Liver (tissue), 10 donors: ENCODE measurements at places on chromosomes 16 and 17.

DNA sequence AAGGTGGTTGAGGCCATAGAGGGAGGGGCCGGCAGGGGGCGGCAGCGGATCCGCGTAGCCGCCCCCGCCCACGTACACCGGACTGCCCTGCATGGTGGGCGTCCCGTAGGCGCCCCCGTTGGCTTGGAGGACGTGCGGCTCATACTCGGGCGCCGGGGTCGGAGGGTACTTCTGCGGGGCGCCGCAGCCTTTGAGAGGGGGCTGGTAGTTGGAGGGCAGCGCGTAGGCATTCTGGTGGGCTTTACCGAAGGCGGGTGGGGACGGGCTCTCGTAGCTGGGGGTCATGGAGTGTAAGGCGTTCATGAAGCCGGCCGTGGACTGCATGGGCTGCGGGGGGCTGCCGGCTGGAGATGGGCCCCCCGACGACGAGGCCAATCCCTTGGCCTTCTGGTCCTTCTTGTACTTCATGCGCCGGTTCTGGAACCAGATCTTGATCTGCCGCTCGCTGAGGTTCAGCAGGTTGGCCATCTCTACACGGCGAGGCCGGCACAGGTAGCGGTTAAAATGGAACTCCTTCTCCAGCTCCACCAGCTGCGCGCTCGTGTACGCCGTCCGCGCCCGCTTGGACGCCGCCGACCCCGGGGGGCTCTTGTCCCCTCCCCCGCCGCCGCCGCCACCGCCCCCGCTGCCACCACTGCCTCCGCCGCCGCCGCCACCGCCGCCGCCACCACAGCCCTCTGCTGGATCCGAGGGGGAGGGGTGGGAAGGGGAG is 5.7 kb upstream of the HOXB2 start:
- DNase-seq, result no peak

- DNase-seq, result no peak
These were observed 455.9 kb upstream of the PSMD7 start for GRCh38 chr16:73840728-73841127.

GRCh38 chr16:84673203-84673535 is 24.9 kb downstream of the KLHL36 start:
- DNase-seq, result no peak

GRCh38 chr17:74603746-74604145 is 11.7 kb upstream of the CD300LD start:
- DNase-seq, result no peak

GRCh38 chr16:49277386-49277742 is 4.3 kb downstream of the CBLN1 start:
- DNase-seq, result no peak

DNA sequence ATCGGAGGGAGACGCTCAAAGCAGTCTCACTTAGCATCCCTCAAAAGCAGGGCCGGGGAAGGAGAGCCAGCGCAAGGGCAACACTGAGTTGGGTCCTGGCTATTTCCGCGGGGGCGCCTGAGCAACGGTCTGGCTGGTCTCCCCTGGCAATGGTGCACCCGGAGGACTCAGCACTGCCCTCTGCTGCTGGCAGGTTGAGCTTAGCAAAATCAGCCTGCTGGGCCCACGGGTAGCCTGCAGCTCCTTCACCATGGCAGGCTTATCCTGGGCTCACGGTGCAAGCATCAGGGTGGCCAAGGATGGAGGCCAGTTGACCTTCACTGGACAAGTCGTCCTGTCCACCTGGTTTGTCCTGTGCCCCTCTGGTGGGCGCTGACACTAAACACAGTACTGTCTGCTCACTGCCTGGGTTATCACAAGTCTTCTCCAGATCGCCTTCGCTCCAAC is 14.4 kb upstream of the ALDH3A1 start:
- peak; percentile 57 for DNase-seq
